ENCODE measurements at places on chromosomes 6 and 20. TPM values are rescaled to one million over a fixed set of nuclear protein-coding genes. Genes with fewer than 3 reads are reported as not detected.

The RRAGD gene
- total RNA-seq, result 90.5 TPM

The GSTA2 gene
- total RNA-seq, result not detected

- DNase-seq, result no peak
Observed at GRCh38 chr6:32462609-32463008, 22.9 kb downstream of the HLA-DRA start.

- peak; percentile 58 for DNase-seq
Observed at GRCh38 chr20:23272176-23273029, 78.2 kb upstream of the NXT1 start.

DNA sequence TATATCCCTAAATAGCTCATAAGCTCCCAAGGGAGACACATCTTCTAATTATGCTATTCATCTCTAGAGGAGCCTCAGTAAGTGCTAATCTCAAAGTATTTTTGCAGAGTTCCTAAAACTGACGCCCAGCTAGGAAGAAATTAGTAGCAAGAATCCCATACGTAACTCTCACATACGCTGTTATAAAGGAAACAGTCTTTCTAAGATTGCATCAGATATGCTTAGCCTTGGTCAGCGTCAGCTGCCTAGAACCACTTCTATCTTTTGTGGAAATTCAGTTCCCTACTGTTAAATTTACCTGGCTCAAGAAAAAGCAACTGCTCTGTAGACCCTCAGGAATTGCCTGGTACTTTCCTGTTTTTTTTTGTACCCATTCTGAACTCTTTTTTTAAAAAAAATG, 13.6 kb downstream of the RIPOR2 start:
- DNase-seq, result no peak

GRCh38 chr6:115613488-115613887, 447.2 kb downstream of the FRK start:
- DNase-seq, result no peak

All from cardiac septum (tissue), 1 donor.